H1 (cell line): ENCODE measurements at places on chromosomes 7 and 10. TPM values are rescaled to one million over a fixed set of nuclear protein-coding genes. Genes with fewer than 3 reads are reported as not detected.

The ATP6V0A4 gene
- 0.47 and 0.78 TPM in 2 replicates for total RNA-seq

The COL17A1 gene
- 0.37 and 1.9 TPM in 2 replicates for total RNA-seq

The XRCC2 gene
- total RNA-seq: 32.1 and 34.0 TPM in 2 replicates

The CNPY1 gene
- not detected in 2 replicates for total RNA-seq

The PTPRN2 gene
- 3.6 and 4.5 TPM in 2 replicates for total RNA-seq
